ENCODE measurements at places on chromosomes 4 and X. TPM values are rescaled to one million over a fixed set of nuclear protein-coding genes. Genes with fewer than 3 reads are reported as not detected.

- no peaks in the 10 kb centered on the region for H3K36me3 ChIP-seq
- DNase-seq: no peak
- H3K4me3 ChIP-seq: no peak overlapping the region
- peaks cover 2% of the 10 kb centered on the region for H3K27me3 ChIP-seq
- no peak overlapping the region for H3K27ac ChIP-seq
Observed at GRCh38 chr4:78356251-78356786, 195.3 kb upstream of the ANXA3 start.

GRCh38 chr4:53023677-53024299 lies 161.7 kb downstream of the RASL11B start:
- peaks cover 6% of the 10 kb centered on the region for H3K36me3 ChIP-seq
- no peak overlapping the region for H3K27ac ChIP-seq
- no peak overlapping the region for H3K4me3 ChIP-seq

- H3K27ac ChIP-seq: no peak overlapping the region
- H3K4me3 ChIP-seq: no peak overlapping the region
- no peaks in the 10 kb centered on the region for H3K4me1 ChIP-seq
- H3K27me3 ChIP-seq: peaks cover 3% of the 10 kb centered on the region
Observed at GRCh38 chr4:177809791-177810190, 367.6 kb upstream of the AGA start.

GRCh38 chr4:165462009-165462408 lies 83.2 kb downstream of the CPE start:
- DNase-seq: no peak
- no peaks in the 10 kb centered on the region for H3K36me3 ChIP-seq
- H3K4me1 ChIP-seq: no peaks in the 10 kb centered on the region

Gene BEX4
- 8.8 TPM for total RNA-seq

Gene IL13RA2
- not detected for total RNA-seq

Measured in activated naive CD4-positive, alpha-beta T cell treated with anti-CD3 and anti-CD28 coated beads for 36 hours (primary cell).